ENCODE measurements at places on chromosomes 4 and X.

GRCh38 chr4:163042306-163042705 lies 124.4 kb downstream of the NAF1 start:
- no peak for DNase-seq

DNA sequence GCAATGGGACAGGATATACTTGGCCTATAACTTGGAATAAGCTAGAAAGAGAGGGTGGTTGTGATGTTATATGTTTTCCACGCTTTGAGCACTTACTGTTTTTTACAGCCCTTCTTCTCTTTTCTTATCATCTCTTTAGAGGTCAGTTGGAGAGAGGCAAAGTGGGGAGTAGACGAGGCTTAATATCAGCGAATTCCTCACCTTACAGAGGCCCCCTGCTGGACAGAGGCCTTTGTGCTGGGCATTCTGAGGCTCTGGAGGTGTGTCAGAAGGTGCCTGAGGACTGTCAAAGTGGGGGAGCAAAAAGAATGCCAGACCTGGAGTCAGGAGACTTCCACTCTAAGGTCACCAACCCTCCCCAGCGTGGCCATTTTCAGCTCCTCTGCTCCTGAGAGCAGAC lies 42.5 kb downstream of the MAMLD1 start:
- DNase-seq, result no peak

DNA sequence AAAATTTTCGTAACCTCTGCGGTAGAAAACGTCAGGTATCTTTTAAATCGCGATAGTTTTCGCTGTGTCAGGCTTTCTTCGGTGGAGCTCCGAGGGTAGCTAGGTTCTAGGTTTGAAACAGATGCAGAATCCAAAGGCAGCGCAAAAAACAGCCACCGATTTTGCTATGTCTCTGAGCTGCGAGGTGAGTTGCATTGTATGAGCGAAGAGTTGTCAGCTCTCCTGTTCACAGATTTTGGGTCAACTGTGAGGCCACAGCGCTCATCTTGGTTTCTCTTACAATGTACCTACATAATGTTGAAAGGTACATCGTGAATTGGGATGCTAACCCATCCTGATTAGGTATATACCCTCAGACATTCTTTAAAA lies 486 bp downstream of the CLCN3 start:
- DNase-seq, result no peak

DNA sequence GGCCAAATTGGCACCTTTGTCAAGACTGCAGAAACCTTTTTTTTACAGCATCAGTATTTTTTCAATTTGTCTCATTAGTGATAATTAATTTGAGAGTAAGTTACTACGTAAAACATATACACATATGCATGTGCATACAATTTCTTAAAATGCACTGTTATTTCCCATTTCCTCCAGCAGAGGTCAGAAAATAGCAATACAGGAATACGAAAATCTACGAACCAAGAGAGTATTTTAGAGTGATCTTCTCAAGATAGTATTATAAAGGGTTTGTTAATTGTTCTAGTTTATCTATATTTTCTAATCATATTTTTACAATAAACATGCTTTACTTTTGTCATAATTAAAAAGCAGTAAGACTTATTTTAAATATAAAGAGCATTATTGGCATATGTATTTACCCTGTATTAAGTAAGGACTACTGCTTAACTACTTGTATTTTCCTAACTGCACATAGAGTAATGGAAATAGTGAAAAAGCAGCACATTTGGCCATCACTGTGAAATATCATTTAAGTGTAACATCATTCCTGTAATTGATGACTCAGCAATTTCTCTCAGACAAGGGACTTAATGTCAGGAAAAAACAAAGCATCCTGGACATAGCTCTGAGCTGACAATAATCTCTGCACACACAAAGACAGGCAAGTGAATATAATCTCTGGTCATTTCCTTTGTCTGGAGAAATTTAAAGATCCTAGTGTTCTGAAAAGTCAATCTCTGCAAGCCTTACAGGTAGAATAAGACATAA lies 45.6 kb downstream of the MAOB start:
- no peak for DNase-seq

DNA sequence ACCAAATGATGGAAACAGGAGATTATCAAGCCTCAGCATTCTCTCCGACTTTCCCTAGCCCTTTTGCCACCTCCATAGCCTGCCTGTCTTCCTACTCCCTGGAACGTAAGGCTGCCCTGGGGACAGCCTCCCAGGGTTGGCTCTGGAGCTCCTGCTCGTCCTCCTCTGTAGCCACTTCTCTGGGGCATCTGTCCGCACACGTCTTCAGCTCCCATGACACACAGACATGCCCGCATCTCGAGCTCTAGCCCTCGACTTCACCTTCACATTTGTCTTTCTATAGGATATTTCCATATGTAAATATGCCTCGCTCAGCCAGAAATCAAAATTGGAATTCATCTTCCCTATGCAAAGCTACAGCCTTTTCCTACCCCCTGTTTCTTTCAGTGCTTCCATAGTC lies 67.7 kb downstream of the TSC22D3 start:
- no peak for DNase-seq

GRCh38 chr4:94621491-94622080 lies 136.2 kb upstream of the BMPR1B start:
- DNase-seq, result no peak

GRCh38 chr4:104044369-104044768 lies 324.6 kb upstream of the TACR3 start:
- DNase-seq, result no peak

DNA sequence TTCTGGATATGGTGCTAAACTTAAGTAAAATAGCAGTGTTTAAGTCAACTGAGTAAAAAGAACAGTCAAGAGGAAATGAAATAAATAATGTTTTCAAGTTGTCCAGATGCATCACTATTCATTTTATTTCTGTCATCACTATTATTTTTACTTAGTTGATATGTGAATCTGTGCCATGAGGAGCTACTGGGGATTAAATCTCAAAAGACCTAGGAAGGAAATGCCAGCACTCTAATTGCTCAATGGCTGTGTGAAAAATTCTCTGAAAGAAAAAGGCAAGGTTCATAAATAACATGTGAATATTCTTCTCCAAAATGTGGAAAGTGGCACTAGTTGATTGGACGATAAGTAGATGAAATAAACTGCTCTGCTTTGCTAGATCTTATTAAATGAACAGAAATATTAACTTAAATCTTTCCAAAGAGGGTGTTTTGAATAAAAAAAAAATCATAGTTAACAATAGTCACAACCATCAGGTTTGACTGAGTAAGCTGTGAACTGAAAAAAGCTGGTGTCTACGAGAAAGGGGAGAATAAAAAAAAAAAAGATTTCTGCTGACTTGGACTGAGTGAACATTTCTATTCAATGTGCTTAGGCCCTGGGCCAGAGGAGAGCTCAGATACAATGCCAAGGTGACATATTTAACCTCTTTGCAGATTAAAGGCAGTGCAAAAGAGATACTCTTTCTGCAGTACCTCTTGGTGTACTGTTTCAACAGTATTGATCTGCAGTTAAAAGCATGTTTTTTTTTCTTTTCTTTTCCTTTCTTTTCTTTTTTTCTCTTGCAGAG lies 1.6 kb downstream of the SPARCL1 start:
- no peak for DNase-seq

- no peak for DNase-seq
Measured at GRCh38 chrX:136227948-136228838, 23.0 kb downstream of the MAP7D3 start.

DNA sequence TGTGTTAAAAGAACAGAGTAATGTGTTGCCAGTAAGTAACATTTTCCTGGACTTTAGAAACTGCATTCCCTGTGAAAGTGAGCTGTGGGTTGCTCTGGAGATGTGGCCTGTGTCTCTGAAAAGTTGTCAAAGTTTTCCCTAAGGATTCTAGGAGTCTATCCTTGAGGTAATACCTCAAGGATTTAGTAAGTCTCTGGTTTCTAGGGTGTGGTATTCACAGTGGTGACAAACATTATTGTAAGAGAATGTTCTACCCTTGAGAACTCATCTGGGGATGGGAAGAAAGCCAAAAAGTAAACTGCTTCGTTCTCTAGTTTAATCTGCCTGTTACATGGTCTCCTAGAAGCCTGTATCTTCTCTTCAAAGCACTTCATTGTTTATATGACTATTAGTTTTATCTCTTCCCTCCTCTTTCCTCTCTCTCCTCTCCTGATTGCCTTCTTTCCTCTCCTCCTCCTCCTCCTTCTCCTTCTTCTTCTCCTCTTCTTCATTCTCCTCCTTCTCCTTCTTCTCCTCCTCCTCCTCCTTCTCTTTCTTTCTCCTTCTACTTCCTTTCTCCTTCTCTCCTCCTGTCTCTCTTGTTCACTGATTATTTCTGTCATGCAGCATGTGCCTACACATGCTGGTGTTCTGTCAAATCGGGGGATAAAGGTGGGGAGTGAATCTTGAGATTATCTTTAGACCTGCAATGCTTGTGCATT lies 321.3 kb downstream of the PTTG2 start:
- no peak for DNase-seq

DNA sequence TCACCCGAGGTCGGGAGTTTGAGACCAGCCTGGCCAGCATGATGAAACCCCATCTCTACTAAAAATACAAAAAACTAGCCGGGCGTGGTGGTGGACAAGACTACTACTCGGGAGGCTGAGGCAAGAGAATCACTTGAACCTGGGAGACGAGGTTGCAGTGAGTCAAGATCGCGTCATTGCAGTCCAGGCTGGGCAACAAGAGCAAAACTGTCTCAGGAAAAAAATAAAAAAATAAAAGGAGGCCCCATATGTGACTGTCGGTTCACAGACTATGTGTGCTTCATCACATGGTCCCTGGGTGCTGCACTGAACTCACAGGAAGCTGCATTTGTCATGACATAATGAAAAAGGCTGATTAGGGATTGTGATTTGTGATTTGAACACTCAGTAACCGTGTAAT lies 6.4 kb downstream of the TRIML1 start:
- no peak for DNase-seq

DNA sequence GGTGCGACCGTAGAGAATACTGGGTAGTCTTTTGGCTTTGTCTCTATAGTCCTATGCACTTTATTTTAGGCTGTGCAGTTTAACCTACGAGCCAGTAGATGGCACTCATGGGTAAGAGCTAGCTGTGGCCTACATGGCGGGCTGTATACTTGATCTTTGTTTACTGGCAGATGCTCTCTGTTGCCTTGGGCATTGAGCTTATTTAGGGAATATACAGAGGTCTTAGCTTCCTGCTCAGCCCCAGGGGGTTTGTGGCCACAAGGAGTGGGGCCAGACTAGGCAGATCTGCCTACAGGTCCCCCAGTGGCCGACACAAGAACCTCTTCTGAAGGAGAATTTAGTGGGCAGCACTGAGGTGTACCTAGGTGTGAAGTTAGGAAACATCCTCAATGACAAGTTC lies 227.6 kb upstream of the HDX start:
- DNase-seq, result no peak

DNA sequence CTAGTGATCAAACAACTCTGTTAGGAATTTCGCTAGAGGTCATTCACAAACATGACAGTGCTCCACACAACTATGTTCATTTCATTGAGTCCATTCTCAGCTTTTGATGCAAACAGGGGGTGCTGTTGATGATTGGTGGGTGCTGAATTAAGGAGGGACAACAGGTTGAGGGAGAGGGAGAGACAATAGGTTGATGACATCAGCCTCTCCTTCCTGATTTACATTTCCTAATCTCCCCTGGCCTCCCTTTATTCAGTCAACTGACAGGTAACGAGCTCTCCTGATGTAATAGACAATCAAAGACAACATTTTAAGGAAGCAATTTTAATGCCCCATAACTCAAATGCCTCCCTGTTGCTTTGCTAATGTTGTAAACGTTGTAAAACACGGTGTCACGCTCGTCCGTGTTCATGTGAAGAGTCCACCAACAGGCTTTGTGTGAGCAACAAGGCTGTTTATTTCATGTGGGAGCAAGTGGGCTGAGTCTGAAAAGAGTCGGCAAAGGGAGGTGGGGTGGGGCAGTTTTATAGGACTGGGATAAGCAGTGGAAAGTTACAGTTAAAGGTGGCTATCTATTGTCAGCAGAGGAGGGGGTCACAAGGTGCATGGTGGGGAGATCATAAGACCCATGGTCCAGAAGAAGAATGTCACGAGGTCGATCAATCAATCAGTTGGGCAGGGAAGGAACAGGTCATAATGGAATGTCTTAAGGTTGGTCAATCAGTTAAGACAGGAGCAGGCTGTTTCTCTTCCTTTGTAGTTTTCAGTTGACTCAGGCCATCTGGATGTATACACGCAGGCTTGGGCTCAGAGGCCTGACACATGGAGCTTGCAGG lies 4.8 kb upstream of the GAR1 start:
- DNase-seq, result no peak

- no peak for DNase-seq
Measured at GRCh38 chr4:32798471-32799159, 2078.4 kb downstream of the PCDH7 start.

DNA sequence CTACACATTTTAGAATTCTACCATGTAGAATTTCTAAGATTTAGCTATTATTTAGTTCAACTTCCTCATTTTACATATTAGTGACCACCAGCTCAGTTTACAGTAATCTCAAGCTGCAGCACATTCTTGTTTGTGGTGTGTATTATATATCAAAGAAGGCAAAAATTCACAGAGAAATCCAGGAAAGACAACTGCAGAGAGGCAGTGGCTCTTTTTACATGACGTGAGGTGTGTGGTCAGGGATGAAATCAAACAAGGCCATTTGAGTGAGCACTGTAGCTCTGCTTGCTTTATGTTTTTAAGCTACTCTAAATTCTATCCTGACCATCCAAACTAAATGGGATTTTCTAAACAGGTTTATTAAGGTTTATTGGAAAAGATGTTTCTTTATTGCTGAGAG lies 71.1 kb downstream of the COL25A1 start:
- DNase-seq, result no peak

DNA sequence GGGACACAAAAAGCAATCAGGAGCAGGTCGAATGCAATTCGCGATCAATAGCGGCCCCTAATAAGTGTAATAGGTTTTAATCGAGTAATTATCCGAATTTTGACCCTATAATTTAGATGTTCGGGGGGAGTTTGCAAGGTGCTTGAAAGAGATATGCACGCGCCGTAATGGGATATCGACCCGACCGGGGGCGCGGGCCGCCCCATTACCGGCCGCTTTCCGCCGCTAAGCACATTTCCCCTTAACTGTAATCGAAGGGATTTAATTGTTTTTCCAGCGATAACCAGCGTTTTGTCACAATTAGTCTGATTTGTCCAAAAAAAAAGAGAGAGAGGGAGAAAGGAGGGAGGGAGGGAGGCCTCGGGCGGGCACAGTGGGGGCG lies 997 bp downstream of the NKX1-1 start:
- no peak for DNase-seq

DNA sequence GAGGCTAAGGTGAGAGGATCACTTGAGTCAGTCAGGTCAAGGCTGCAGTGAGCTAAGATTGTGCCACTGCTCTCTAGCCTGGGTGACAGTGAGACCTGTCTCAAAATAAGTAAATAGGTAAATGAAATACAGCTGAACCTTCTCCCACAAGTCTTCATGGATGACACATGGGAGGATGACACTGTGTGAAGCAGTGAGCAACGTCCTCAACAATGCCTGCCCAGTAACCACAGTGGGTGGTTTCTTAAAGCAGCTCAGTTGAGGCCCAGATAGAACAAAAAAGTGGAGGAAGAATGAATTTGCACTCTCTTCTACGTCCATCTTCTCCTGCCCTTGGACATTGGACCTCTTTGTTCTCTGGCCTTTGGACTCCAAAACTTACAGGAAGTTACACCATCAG lies 52.7 kb downstream of the MSX1 start:
- no peak for DNase-seq

- no peak for DNase-seq
Measured at GRCh38 chr4:52658641-52659000, 480 bp downstream of the USP46 start.

- no peak for DNase-seq
Measured at GRCh38 chrX:28590396-28590795, 3.1 kb downstream of the IL1RAPL1 start.

All from RWPE2 (cell line).